ENCODE measurements at places on chromosomes 2 and 18. TPM values are rescaled to one million over a fixed set of nuclear protein-coding genes. Genes with fewer than 3 reads are reported as not detected.

- H3K27me3 ChIP-seq: no peaks in the 10 kb centered on the region
- H3K4me1 ChIP-seq: peaks cover 17% of the 10 kb centered on the region
- DNase-seq: peak; percentile 58
- H3K36me3 ChIP-seq: no peaks in the 10 kb centered on the region
- no peak overlapping the region for H3K4me3 ChIP-seq
- no peak overlapping the region for H3K27ac ChIP-seq
These were observed 26.4 kb upstream of the MRPL19 start for GRCh38 chr2:75619956-75620740.

GRCh38 chr2:224426656-224427055, 24.7 kb upstream of the FAM124B start:
- H3K4me3 ChIP-seq: no peak overlapping the region
- H3K36me3 ChIP-seq: no peaks in the 10 kb centered on the region
- no peak for DNase-seq
- no peaks in the 10 kb centered on the region for H3K4me1 ChIP-seq
- no peaks in the 10 kb centered on the region for H3K27me3 ChIP-seq
- H3K27ac ChIP-seq: no peak overlapping the region

DNA sequence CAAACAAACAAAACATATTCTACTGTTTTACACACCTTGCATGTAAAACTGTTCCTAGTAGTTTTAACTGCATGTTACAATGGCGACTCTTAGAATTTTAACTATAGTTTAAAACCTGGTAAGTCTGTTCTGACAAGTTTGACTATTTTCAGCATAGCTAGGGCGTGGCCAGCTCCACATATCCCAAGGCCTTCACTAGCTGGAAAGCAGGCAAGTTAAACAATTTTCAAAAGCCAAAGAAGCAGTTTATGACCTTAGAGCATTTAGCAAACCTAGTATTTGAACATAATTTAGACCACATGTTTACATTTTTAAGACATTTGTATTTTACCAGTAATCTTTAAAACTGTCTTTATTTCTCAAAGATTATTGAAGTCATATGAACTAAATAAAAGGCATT, 402.8 kb upstream of the SYT4 start:
- H3K4me3 ChIP-seq: no peak overlapping the region
- DNase-seq: no peak
- H3K27ac ChIP-seq: no peak overlapping the region

- H3K4me3 ChIP-seq: no peak overlapping the region
- H3K27me3 ChIP-seq: no peaks in the 10 kb centered on the region
- peak; percentile 17 for DNase-seq
- no peak overlapping the region for H3K27ac ChIP-seq
- H3K36me3 ChIP-seq: no peaks in the 10 kb centered on the region
These were observed 239.9 kb downstream of the CYRIA start for GRCh38 chr2:16425462-16426336.

DNA sequence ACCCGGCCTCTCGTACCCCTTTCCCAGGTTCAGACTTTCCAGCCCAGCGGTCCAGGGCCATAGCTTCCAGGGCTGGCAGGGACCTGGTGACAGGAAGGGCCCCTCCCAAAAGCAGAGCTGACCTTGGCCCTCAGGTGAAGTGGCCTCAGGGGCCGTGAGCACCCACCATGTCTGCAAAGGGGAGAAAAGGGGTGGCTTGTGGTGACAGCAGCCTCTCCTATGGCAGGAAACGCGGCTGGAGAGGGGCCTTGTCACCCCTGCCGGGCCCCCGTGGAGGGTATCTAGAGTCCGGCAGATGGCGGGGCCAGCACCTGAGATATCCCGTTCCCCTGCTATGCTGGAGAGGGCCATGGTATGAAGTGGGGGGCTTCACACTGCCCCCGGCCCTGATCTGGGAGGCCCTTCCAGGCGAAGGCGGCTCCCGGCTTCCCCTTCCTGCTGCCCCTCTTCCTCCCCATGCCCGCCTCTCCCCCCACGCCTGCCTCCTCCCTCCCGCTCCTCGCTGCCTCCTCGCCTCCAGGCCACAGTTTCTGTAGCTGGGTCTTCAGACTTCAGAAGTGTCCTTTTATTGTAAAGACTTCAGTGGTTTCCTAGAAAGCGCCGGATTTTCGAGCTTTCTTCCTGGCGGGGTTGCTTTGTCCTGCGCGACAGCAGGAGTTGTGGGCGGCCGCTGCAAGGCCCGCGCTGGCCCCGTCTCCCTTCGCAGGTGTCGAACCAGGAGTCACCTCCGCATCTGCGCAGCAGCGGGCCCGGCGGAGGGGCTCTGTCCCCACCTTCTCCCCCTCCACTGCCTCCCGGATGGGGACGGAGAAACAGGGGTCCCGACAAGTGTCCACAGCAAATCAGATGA, 240.5 kb upstream of the MYT1L start:
- no peaks in the 10 kb centered on the region for H3K4me1 ChIP-seq
- no peaks in the 10 kb centered on the region for H3K27me3 ChIP-seq
- H3K27ac ChIP-seq: no peak overlapping the region
- H3K36me3 ChIP-seq: no peaks in the 10 kb centered on the region

DNA sequence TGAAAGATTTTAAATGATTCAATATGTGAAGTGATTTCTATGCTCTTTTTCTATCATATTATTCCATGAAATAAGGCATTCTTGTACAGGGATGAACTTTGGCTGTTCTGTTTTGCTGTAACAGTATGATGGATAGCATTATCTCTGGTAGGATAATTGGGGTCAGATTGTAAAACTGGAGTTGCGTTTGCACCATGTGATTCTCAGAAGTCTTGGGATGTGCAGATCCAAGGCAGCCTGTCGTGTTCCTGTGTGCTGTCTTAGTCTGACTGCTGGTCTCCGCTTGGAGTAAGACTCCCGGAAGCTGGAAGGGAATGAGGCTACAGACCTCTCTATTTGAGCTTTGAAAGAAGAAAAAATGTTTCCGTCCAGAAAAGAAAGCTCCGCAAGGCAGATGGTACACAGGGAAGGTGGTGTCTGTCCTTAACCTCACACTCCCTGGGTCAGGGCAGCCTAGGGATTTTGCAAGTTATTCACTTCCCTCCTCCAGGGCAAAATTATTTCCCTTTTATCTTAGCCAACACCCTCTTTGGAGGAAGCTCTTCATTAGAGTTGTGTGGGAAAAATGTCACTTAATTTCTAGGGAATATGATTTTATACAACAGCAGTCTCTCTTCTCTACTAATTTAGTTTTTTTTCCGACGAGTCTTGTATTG, 250.6 kb downstream of the PTPRM start:
- H3K4me3 ChIP-seq: no peak overlapping the region
- H3K4me1 ChIP-seq: no peaks in the 10 kb centered on the region
- H3K36me3 ChIP-seq: no peaks in the 10 kb centered on the region

- no peaks in the 10 kb centered on the region for H3K36me3 ChIP-seq
- H3K4me3 ChIP-seq: no peak overlapping the region
- no peak overlapping the region for H3K27ac ChIP-seq
- H3K4me1 ChIP-seq: no peaks in the 10 kb centered on the region
- no peaks in the 10 kb centered on the region for H3K27me3 ChIP-seq
These were observed 1.7 kb downstream of the INPP5D start for GRCh38 chr2:233061591-233062450.

- DNase-seq: no peak
- H3K27me3 ChIP-seq: no peaks in the 10 kb centered on the region
- peaks cover 26% of the 10 kb centered on the region for H3K4me1 ChIP-seq
- no peaks in the 10 kb centered on the region for H3K36me3 ChIP-seq
- no peak overlapping the region for H3K4me3 ChIP-seq
- H3K27ac ChIP-seq: no peak overlapping the region
These were observed 40.0 kb downstream of the MOGAT1 start for GRCh38 chr2:222711315-222711940.

DNA sequence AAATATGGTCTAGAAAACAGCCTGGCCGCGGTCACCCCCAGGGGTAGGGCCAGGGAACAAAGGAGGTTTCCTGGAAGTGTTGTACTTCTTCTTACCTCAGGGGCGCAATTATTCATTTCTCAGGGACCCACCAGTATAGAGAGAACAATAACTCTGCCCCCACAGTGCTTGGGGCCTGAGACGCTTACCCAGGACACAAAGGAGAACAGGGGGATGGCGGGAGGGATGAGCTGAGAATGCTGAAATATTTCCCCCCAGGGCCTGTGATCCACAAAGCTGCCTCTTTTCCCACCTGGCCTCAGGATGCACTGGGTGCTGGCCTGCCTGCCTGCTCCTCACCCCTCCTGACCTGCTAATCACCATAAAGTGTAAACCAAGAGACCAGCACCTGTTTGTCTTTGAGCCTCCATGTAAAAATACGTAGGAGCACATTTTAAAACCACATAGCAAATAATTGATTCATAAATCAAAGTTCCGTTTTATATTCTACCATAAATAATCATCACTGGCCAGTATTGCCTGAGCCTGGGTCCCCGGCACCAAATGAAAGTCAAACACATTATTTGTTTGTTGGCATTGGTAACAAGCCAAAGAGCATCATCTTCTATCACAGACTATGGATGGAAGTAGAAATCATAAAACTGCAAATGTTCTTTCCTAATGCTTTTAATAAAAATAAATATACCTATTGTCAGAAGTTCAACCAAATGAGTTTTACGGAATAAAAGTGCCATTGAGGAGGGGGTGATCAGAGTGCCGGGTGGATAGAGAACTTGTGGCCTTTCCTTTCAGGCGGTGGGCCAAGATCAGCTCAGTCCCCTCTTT, 67.3 kb upstream of the RMDN2 start:
- no peaks in the 10 kb centered on the region for H3K27me3 ChIP-seq
- no peak for DNase-seq
- no peak overlapping the region for H3K27ac ChIP-seq
- H3K4me1 ChIP-seq: peaks cover 7% of the 10 kb centered on the region
- no peak overlapping the region for H3K4me3 ChIP-seq

DNA sequence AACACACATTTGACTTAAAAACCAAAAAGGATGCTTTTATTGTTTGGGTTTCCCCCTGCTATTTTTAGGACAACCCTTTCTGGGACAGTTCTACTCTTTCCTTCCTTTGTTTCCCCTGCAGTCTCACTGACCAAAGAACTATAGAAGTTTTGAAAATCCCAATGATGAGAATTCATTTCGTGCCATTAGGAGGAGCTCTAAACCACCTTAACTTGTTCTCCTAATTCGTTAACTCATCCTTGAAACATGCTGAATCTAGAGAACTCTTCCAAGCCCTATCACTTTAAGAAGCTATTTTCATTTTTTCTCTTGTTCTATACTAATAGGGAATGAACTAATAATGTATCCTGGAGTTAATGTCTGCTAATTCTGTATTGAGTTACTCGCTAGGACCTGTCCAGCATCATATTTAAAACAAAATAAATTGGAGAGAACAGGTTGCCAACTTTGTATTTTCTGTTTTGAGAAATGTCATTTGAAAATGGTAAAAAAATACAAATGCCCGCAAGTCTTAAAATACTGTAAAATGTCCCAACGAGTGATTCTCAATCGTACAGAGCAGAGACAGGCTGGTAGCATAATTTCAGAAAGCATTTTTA, 62.9 kb downstream of the AFTPH start:
- no peaks in the 10 kb centered on the region for H3K27me3 ChIP-seq
- no peaks in the 10 kb centered on the region for H3K4me1 ChIP-seq
- H3K4me3 ChIP-seq: no peak overlapping the region
- DNase-seq: peak; percentile 68

DNA sequence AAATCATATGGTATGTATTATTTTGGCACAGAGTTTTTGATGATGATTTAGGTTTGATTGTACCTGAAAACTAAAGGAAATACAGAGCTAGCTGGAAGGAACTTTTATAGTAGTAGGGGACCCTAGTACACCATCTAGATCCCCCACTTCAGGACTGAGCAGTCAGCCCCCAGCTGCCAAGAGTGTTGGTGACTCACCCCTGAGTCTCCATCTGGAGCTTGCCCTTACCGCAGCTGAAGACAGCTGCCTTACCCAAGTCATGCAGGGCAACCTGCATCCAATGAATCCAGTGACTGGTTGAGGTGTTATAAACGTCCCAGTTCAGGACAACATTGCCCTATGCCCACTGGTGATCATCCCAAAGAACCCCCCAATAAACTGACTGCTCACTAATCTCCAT, 15.3 kb downstream of the PMS1 start:
- H3K27ac ChIP-seq: no peak overlapping the region
- peaks cover 40% of the 10 kb centered on the region for H3K36me3 ChIP-seq
- no peak for DNase-seq
- no peak overlapping the region for H3K4me3 ChIP-seq
- peaks cover 4% of the 10 kb centered on the region for H3K4me1 ChIP-seq
- no peaks in the 10 kb centered on the region for H3K27me3 ChIP-seq

The CRYGD gene
- not detected for total RNA-seq

The SP5 gene
- not detected for total RNA-seq

The NYAP2 gene
- not detected for total RNA-seq

The GKN1 gene
- total RNA-seq: not detected

The PTH2R gene
- not detected for total RNA-seq

The G6PC2 gene
- total RNA-seq: not detected

The CRYGC gene
- not detected for total RNA-seq
